T-helper 1 cell (primary cell): ENCODE measurements at places on chromosomes 7 and 10.

DNA sequence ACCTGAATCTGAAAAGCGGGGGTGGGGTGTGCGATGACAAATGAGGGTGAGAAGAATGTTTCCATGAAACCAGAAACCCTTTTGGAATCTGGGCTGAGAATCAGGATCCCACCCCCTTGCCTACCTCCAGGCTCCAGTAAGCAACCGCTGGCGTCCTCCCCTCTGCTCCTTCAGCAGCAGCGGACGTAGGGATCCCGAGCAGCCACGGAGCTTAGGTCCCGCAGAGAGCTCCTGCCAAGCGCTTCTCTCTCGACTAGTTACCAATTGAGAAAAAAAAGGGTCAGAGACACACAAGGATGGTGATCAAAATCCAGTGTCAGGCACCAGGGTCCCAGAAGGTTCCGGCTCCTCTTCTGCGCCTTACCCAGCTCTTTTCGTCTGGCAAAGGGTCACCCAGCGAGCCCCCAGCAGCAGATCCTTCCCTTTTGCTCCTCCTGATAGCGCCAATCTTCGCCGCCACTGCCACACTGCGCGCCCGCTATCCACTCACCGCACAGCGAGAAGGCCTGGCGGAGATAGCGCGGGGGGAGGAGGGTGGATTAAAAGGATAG is 733.5 kb downstream of the ZWINT start:
- no peak for DNase-seq

DNA sequence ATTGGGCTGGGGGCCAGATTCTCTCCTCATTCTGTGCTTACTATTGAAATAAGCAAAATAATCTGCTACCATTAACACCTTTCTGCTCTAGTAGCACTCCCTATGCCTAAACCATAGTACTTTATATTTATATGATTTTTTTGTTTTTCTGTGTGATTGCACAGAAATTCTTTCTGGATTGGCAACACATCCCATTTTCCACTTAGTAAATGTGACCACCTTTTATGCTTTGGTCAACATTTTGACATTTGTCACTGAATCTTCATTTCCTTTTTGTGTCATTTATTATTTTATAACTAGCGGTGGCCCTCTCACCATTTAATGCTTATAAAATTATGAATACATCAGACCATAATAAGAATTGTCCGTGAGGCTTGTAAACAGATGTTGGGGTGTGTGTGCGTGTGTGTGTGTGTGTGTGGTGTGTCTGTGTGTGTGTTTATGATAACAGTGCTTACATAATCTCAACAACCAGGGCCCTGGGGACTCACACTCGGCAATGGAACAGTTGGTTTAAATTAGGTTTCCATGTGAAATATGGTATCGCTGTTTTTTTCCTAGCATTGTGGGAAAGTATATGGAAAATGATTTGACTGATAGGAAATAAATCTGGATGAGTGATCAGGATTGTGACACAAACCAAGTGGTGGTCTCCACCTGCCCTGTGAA is 138.9 kb downstream of the NOC3L start:
- DNase-seq, result no peak

DNA sequence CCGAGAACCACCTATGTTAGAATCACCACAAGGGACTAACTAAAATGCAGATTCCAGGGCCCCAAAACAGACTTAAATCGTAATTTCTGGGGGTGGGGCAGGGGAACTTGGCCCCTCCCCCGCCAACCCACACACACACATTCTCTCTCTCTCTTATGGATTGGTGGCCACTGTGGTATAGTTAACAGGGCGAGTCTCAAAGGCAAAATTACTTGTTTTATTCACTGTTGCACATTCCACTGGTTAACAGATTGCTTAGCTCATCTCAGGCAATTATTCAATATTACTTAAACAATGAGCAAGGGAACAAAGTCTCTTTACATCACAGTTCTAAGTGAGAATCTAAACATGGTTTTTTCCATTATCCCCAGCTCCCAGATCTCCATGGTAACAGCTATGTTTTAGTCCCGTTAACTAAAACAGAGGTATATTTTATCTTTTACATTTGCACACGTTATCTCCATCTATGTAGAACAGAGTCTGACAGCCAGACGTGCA is 38.5 kb downstream of the IGF2BP3 start:
- no peak for DNase-seq

GRCh38 chr7:68862736-68863135 is 735.5 kb upstream of the AUTS2 start:
- no peak for DNase-seq

DNA sequence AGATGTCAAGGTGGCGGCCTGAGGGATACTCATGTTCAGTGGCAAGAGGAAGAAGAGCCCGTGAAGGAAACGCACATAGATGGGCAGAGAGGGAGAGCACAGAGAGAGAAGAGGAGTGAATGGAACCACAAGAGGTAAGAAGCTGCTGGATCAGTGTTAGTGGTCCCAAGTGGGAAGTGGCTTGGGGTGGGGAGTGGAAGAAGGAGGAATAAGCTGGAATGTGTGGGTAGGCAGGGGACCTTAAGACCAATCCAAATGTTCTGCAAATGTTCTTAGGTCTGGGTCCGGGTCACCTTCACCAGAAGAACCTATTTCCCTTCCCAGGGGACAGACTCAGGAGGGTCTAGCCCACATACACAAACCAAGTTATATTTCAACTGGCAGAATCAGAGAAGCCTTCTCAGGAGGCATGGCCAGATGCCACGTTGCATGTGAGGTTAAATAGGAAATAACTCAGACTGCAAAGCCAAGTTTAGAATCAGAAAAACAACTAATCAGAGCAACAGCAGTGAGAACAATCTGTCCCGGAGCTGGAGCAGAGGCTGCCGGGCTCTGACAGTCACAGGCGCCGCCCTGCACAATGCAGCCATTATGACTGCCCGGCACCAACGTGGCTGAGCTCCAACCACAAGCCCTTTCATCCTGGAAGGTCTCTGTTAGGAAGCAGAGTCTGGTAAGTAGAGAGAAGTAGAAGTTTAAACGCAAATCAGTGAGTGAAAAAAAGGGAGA is 78.6 kb upstream of the ARMC3 start:
- no peak for DNase-seq

- no peak for DNase-seq
Observed at GRCh38 chr7:104795086-104795485, 218.9 kb upstream of the KMT2E start.

- no peak for DNase-seq
Observed at GRCh38 chr7:9302436-9302835, 869.0 kb downstream of the NXPH1 start.

DNA sequence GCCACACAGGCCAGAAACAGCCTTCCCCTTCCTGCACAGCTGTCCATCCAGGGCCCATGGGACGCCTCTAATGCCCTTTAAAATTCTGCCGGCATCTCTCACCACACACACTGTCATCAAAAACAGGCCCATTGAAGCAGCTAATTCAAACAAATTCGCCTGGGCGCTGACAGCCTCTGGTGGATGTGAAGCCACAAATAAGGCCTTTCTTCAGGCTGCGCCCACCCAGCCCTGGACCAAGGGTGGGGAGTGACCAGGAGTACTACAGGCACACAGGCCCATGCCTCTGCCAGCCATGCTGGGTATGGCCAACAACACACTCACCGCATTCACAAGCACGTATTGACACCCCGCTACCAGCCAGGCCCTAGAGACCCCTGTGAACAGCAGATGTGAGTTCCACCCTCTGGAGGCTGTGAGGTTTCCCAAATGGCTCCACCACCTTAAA is 54.6 kb downstream of the SLIT1 start:
- DNase-seq, result no peak

- no peak for DNase-seq
Observed at GRCh38 chr7:132243463-132243862, 332.8 kb downstream of the PLXNA4 start.

DNA sequence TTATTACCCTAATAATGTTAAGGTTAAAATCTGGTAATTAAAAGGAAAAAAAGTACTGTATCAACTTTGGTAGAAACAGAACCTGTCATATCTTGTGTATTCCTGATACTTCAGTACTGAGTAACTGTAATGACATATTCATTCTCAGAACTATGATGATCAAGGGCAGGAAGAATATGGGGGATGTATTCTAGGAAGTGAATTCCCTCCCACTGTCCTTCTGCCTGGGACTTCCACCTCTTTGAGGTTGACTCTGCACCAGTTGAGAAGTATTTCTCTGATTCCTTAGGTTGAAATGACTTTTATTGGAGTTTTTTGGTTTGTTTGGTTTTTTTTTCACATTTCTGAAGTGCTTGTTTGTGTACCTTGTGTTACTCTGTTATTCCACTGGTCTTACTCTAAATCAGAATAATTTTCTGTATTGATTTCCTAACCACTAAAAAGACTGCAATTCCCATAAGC is 36.9 kb downstream of the WASL start:
- DNase-seq, result peak; percentile 54

GRCh38 chr10:79187121-79187940 is 118.6 kb downstream of the ZMIZ1 start:
- DNase-seq, result no peak

- DNase-seq, result no peak
Observed at GRCh38 chr10:17851611-17852010, 42.5 kb downstream of the MRC1 start.

DNA sequence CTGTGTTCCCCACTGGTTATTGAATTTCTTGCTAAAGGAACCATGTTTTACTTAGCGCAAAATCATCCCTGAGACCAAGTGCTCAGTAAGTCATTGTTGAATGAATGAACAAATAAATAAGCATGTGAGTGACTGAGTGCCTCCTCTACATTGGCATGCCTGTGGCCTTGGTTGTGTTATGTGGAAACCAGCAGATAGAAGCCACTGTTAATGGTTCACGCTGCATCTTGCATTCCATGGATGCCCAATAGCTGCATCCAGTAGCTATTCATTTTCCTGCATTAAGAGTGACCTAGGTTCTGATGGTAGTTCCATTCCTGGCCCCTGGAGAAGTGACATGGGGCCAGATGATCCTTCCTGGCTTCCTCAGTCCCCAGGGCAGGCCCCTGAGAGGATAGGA is 113.3 kb upstream of the BMPER start:
- DNase-seq, result no peak

DNA sequence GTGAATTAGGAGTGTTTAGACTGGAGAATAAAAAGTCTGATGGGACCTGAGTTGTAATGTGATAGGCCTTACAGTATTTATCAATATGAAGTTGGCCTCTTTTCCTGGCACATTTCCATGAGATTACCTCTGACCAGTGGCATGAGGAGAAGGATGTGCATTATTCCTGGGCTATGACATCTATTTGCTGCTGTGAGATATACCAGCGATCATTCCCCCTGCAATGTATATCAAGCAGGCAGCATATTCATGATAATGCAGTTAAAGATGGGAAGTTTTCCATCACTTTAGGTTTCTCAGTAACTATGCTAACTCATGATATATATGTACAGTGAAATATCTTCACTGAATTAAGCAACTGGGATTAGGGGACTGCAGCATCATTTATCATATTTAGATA is 142.8 kb upstream of the MBL2 start:
- DNase-seq, result no peak

DNA sequence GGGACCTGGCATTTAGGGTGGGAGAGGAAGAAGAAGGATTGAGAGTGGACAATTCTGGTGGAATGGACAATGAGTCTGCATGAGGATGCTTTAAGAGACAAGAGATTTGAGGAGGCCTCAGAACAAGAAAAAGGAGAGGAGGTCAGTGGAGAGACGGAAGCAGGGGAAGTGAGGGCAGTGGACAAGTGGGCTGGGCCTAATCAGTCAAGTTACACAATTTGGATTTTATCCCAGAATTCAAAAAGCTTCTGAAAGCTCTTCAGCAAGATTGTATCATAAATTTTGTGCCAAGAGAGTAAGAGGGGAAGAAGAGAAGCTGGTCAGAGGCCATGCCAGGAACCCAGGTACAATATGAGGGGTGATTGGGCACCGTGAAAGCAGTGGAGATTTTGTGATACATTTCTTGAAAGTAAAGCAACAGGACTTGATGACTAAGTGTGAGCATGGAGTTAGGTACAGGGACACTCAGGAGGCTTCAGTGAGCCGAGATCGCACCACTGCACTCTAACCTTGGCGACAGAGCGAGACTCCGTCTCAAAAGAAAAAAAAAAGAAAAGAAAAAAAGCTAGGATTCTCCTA is 19.3 kb upstream of the TSPAN13 start:
- no peak for DNase-seq

GRCh38 chr7:159094919-159095915 is 49.5 kb downstream of the VIPR2 start:
- no peak for DNase-seq

- no peak for DNase-seq
Observed at GRCh38 chr7:101134399-101134980, 7.6 kb downstream of the SERPINE1 start.

- no peak for DNase-seq
Observed at GRCh38 chr7:155795401-155795800, 16.9 kb downstream of the SHH start.

- DNase-seq, result no peak
Observed at GRCh38 chr10:72525277-72525676, 100.6 kb downstream of the MICU1 start.

- DNase-seq, result no peak
Observed at GRCh38 chr10:27637601-27638000, 108.0 kb downstream of the MKX start.

- no peak for DNase-seq
Observed at GRCh38 chr10:132893090-132893489, 49.3 kb downstream of the CFAP46 start.

- DNase-seq, result no peak
Observed at GRCh38 chr10:123906884-123907652, 15.5 kb upstream of the CPXM2 start.

GRCh38 chr10:120824881-120825309 is 26.3 kb upstream of the WDR11 start:
- peak; percentile 1 for DNase-seq

- DNase-seq, result no peak
Observed at GRCh38 chr10:19656420-19657042, 159.7 kb upstream of the PLXDC2 start.

- no peak for DNase-seq
Observed at GRCh38 chr7:79084423-79084822, 369.0 kb downstream of the MAGI2 start.

DNA sequence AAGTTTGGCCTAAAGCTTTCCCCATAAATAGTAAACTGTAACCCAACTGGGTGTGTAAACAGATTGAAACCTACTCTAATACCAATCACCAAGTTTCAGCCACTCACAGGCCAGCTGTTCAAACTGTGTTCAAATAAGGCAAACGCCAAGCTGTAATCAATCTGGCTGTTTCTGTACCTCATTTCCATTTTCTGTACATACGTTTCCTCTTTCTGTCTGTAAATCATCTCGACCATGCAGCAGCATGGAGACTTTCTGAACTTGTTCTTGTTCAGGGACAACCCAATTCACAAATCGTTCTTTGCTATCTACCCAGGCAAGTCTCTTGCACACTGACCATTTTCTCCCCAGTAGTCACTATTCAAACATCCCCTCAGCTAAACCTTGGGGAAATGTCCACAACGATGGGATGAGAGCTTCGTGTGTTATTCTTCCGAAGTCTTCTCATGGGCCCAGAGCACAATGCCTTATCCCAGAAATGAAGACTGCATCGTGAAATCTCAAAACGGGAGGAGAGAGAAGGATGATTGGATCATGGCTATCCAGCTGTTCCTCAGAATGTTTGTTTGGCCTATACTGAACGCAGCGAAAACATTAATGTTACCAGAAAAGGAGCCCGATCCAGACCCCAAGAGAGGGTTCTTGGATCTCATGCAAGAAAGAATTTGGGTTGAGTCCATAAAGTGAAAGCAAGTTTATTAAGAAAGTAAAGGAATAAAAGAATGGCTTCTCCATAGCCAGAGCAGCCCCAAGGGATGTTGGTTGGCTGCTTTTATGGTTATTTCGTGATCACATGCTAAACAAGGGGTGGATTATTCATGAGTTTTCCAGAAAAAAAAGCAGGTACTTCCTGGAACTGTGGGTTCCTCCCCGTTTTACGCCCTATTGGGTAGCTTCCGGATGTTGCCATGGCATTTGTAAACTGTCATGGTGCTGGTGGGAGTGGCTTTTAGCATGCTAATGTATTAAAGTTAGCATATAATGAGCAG is 86.2 kb downstream of the SLC16A9 start:
- DNase-seq, result no peak
